Large intestine (tissue), 12 donors: ENCODE measurements at places on chromosomes 1 and 21. TPM values are rescaled to one million over a fixed set of nuclear protein-coding genes. Genes with fewer than 3 reads are reported as not detected.

MPL gene
- polyA plus RNA-seq, result 0.21 TPM

PRAMEF20 gene
- not detected for polyA plus RNA-seq

CCDC17 gene
- 0.88 TPM for polyA plus RNA-seq

DNA sequence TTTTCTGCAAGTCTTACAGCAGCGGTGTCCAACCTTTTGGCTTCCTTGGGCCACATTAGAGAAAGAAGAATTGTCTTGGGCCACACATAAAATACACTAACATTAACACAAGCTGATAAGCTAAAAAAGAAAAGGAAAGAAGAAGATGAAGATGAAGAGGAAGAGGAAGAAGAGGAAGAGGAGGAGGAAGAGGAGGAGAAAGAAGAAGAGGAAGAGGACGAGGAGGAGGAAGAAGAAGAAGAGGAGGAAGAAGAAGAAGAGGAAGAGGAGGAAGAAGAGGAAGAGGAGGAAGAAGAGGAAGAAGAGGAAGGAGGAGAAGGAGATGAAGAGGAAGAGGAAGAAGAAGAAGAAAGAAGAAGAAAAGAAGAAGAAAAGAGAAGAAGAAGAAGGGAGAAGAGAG lies 230.7 kb downstream of the DENND1B start:
- no peaks in the 10 kb centered on the region for H3K27me3 ChIP-seq
- no peaks in the 10 kb centered on the region for H3K4me1 ChIP-seq
- DNase-seq, result no peak

GRCh38 chr1:247358920-247359319 lies 27.3 kb upstream of the ZNF496 start:
- H3K36me3 ChIP-seq, result no peaks in the 10 kb centered on the region
- DNase-seq, result no peak
- H3K4me1 ChIP-seq, result no peaks in the 10 kb centered on the region
- no peak overlapping the region for H3K4me3 ChIP-seq
- no peak overlapping the region for H3K27ac ChIP-seq
